Hematopoietic multipotent progenitor cell treated with erythropoietin and hydrocortisone succinate and interleukin-3 and kit ligand, for 17 days (in vitro differentiated cells): ENCODE measurements at places on chromosomes 1 and 21.

DNA sequence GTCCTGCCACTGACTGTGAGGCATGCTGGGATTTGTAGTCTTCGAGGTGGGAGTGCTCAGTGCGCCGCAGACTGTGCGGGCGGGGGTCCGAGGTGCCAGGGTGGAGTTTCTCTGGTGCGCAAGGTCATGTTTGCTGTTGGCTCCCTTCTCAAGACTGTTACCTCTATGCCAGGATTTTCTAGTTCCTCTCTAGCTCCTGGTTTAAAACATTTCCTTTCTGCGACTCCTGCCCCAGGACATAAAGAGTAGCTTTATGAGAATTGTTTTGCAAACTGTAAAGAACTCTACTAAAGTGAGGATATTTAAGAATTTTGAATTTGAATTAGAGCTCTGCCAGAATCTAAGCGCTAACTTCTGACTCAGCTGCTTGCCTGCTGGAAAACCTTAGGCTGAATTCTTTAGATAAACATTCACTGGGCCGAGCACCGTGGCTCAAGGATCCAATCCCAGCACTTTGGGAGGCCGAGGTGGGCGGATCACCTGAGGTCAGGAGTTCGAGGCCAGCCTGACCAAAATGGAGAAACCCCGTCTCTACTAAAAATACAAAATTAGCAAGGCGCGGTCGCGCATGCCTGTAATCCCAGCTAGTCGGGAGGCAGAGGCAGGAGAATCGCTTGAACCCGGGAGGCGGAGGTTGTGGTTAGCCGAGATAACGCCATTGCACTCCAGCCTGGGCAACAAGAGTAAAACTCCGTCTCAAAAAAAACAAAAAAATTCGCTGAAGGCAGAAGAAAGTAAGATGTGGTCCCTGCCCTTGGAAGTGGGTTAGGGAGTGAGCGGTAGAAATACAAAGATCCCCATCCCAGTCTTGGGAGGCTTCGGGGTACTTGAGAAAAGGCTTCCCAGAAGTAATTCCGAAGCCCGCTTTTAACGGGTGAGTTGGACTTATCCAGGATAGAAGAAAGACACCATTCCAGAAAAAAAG, 992 bp upstream of the USP48 start:
- DNase-seq = no peak

DNA sequence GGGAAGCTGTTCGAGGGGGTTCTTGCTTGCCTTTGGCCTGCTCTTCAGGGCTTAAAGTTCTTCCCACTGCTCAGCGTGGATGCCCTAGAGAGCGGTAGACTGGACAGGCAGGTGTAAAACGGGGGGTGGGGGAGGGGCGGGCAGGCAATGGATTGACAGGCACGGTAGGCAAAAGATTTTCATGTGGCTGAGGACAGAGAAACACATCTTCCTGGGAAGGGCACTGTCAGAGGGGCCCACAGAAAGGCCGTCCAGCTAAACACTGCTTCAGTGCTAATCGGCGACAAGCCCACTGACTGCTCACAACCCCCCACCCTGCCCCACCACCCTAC, 412 bp downstream of the ABCA4 start:
- no peak for DNase-seq

- DNase-seq = no peak
These were observed 123.6 kb upstream of the JUN start for GRCh38 chr1:58907398-58907797.

- no peak for DNase-seq
These were observed 9.3 kb downstream of the TMCC2 start for GRCh38 chr1:205236951-205237475.

GRCh38 chr1:58249737-58250586, 296.6 kb downstream of the OMA1 start:
- DNase-seq = no peak

- peak; percentile 79 for DNase-seq
These were observed 17.3 kb upstream of the MIIP start for GRCh38 chr1:12001996-12002493.

DNA sequence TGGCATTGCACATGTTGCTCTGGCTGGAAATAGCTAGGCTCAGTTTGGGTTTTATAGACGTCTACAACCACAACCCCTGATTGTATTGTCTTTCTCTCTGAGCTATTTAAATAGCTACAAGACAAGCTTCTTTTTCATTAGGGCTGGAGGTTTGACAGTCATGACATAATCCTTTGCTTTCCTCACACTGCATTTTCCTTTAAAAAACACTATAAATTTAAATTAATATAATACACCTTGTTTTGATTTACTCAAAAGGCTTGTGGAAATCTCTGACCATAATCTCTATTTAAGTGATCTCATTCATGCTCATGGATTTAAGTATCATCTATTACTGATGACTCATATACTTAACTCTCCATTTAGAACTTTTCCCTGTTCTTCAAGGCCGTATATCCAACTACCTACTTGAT, 50.4 kb upstream of the PTGFR start:
- no peak for DNase-seq

- DNase-seq = no peak
These were observed 38.0 kb upstream of the KDM4A start for GRCh38 chr1:43611950-43612349.

- DNase-seq = no peak
These were observed 7.5 kb upstream of the MOV10 start for GRCh38 chr1:112666946-112667345.

DNA sequence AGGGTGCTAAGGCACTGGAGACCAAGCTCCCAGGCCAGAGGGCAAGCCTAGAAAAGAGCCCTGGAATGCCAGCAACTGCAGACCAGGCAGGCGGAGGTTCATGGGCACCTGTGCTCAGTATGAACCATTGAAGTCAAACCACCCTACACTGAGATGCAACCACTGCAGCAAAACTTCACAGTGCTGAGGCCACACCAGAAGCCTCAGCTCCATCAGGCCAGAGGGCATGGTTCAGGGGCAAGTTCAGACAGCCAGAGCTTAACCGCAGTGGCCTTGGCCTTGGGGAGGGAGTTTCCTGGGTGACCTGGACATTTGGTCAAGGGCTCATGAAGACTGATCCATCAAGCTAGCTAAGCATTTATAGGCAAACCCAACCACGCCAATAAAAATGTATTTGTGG, 7.1 kb downstream of the RCC2 start:
- DNase-seq = no peak

- DNase-seq = no peak
These were observed 14.3 kb downstream of the CD2 start for GRCh38 chr1:116768416-116769103.

GRCh38 chr1:69413129-69413528, 154.6 kb upstream of the LRRC7 start:
- DNase-seq = no peak

GRCh38 chr1:163275222-163275621, 46.5 kb upstream of the NUF2 start:
- peak; percentile 7 for DNase-seq

DNA sequence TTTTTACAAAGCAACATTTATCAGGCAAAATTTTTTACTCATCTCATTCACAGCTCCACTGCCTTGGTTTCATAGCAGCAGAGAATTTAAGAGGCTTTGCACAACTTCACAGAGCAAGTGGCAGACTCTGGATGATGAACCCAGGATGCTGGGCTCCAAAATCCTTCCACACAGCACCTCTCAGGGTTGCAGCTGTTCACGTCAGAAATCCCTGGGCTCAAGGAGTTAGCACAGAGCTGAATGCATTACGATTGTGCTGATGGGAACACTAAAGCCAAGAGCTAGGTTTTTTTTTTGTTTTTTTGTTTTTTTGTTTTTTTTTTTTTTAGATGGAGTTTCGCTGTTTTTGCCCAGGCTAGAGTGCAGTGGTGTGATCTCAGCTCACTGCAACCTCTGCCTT, 2.4 kb upstream of the HTR6 start:
- no peak for DNase-seq

GRCh38 chr1:115031595-115031994, 2.0 kb downstream of the TSHB start:
- no peak for DNase-seq

DNA sequence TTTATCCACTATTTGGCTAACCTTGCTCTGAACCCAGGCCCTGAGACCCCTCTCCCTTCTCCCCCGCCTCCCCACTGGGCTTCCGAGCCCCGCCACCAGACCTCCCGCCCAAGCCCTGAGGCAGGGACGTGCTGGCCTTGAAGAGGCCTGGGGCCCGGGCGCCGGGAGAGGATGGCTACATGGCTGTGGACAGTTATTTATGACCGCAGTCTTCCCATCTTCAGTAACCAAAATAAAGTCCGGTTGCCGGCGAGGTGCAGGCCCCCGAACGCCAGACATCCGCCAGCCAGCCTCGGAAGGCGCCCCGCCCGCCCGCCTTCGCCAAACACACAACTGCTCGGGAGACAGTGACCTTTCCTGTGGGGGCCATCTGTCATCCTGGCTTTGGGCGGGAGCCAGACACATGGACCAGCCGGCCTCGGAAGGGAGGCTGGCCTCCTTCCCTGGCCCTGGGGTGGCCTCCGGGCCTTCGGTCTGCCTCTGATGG, 69.0 kb downstream of the DHRS3 start:
- no peak for DNase-seq

- no peak for DNase-seq
These were observed 267.7 kb downstream of the PTBP2 start for GRCh38 chr1:96989302-96989701.

DNA sequence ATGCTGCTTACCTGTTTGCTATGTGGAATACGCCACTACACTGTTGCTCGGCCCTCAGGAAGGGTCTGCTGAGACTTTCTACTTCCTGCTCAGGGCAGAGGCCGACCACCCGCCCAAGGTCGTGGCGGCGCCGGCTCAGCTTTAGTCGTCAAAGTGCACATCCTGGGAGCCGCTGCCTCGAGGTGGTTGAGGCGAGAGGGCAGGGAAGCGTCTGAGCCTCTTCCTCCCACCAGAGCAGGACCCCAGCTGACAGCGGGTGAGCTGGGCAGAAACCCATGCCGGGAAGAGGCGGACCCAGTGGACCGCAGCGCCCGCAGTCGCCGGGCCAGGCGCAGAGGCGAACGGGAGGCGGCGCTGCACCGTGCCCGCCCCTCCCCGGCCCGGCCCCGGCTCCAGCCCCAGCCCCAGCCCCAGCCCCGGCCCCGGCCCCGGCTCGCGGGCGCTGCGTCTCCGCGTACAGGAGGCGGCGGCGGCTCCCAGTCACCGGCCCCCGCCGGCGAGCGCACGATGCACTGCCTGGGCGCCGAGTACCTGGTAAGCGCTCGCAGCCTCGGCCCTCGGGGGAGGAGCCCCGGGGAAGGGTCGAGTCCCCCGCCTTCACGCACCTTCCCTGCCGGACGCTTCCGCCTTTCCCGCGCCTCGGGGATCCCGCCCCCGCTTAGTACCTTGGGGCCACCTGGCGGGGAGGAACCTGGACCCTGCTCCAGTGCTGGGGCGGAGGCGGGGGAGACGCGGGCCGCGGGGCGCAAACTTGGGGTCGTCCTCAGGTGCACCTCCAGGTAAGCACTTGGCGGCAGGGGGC, at the start of gene SLC44A3:
SLC44A3 (plus strand) TSS at position 413 of the 802 bp plus-strand sequence; CDS start at position 508, 95 bp downstream.
- DNase-seq = no peak

- peak; percentile 79 for DNase-seq
These were observed 441 bp downstream of the FUBP1 start for GRCh38 chr1:77978293-77978968.

- no peak for DNase-seq
These were observed 147.7 kb downstream of the NTPCR start for GRCh38 chr1:233097959-233098580.

- DNase-seq = no peak
These were observed 45.1 kb upstream of the MACF1 start for GRCh38 chr1:39159224-39160036.

GRCh38 chr21:16420031-16420724, 690.4 kb downstream of the USP25 start:
- no peak for DNase-seq

DNA sequence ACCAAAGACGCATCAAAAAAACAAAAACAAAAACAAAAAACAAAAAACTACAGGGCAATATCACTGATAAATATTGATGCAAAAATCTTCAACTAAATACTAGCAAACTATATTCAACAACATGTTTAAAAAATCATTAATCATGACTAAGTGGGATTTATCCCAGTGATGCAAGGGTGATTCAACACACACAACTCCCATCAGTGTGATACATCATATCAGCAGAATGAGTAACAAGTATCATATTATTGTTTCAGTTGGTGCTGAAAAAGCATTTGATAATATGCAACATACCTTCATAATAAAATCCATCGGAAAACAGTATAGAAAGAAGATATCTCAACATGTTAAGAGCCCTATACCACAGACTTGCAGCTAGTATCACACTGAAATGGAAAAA, 953.0 kb downstream of the AMY1C start:
- no peak for DNase-seq

GRCh38 chr1:207805841-207806421, 54.1 kb downstream of the CD46 start:
- peak; percentile 55 for DNase-seq

GRCh38 chr1:2585318-2586092, 1.1 kb upstream of the PRXL2B start:
- DNase-seq = peak; percentile 50

- DNase-seq = peak; percentile 53
These were observed 3.3 kb upstream of the SSBP3 start for GRCh38 chr1:54409156-54410142.

DNA sequence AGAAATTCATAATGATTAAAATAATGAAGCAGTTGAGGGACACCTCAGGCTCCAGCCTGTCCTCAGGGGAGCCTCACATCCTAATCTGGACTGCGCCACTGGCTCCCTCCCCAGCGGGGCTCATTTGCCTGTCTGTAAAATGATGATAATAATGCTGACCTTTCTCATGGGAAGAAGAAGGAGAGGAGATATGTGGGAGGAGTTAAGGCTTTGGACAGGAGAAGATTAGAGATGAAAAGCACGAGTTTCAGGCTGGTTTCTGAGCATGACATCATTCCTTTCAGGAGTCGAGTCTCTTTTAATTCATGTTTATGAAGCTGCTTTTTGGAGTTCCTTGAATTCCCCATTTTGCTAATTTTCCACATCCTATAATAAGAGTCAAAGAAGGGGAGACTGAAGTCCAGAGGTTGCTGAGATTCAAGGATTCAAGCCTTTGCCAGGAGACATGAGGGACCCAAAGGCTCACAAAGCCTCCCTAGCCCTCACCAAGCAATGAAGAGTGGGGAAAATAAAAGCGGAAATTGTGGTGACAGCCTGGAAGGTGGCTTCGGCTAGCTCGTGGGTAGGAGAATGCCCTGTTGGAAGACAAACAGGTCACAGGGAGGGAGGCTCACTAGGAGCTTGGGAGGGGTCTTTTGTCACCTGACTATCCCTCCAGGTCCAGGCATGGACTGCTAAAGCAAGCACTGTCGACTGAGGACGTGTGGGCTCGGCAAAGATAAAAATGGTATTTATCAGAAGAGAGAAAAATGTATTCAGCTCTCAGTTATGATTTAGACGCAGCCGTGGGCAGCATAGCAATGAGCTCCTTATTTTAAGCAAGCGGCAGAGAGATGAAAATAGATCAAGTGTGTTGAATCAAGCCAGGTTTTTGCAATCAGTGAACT, 27.5 kb upstream of the STMN1 start:
- DNase-seq = no peak

- no peak for DNase-seq
These were observed 8.5 kb upstream of the DMBX1 start for GRCh38 chr1:46480959-46481646.

GRCh38 chr1:33147275-33147996, 34.4 kb downstream of the TRIM62 start:
- no peak for DNase-seq

DNA sequence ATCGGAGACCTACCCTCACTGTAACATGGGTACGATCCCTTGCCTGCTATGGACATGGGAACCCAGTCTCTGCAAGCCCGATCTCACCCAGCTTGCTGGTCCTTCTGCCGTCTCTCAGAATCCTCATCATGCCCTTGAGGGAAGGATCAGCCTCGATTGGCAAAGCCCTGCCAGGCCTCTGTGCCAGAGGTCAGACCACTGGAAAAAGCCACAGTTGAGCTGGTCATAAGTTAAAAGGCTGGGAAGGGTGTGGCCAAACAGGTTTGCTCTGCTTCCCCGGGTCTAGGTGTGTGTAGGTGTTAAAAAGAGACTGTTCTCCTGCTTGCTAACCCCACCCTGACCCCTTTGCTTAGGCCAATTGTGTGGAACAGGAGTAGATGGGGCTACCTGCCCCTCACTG, 19.5 kb upstream of the PADI3 start:
- DNase-seq = no peak
